Pancreas (tissue), 10 donors: ENCODE measurements at places on chromosomes 6 and 20.

GRCh38 chr6:13848522-13849150, 34.3 kb upstream of the MCUR1 start:
- H3K27me3 ChIP-seq, result no peaks in the 10 kb centered on the region
- H3K4me3 ChIP-seq, result no peak overlapping the region
- no peaks in the 10 kb centered on the region for H3K36me3 ChIP-seq
- H3K27ac ChIP-seq, result no peak overlapping the region
- H3K4me1 ChIP-seq, result no peaks in the 10 kb centered on the region

DNA sequence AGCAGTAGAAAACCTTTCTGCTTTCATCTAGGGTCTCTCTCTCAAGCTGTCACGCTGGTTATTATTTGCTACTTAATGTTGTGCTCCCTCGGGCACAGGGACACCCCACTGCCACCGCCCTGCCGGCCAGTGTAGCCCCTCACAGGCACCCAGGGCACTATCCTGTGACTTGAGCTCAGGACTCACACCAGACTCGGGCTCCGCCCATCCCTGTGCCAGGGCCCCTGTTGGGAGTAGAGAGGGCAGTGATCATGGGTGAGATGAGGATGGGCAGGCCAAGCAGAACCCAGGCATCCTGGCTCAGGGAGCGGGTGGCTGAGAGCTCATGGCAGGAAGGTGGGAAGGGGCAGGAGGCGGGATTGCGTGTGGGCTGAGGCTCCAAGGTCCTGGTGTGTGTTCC, 371.9 kb downstream of the ZFAND3 start:
- H3K4me1 ChIP-seq, result no peaks in the 10 kb centered on the region
- no peak overlapping the region for H3K4me3 ChIP-seq
- no peaks in the 10 kb centered on the region for H3K36me3 ChIP-seq
- no peaks in the 10 kb centered on the region for H3K27me3 ChIP-seq
- H3K27ac ChIP-seq, result no peak overlapping the region
- DNase-seq, result no peak

GRCh38 chr6:28974505-28974904, 30.6 kb downstream of the ZNF311 start:
- no peaks in the 10 kb centered on the region for H3K36me3 ChIP-seq
- no peak for DNase-seq
- H3K4me1 ChIP-seq, result no peaks in the 10 kb centered on the region
- H3K27me3 ChIP-seq, result no peaks in the 10 kb centered on the region
- no peak overlapping the region for H3K4me3 ChIP-seq
- no peak overlapping the region for H3K27ac ChIP-seq

DNA sequence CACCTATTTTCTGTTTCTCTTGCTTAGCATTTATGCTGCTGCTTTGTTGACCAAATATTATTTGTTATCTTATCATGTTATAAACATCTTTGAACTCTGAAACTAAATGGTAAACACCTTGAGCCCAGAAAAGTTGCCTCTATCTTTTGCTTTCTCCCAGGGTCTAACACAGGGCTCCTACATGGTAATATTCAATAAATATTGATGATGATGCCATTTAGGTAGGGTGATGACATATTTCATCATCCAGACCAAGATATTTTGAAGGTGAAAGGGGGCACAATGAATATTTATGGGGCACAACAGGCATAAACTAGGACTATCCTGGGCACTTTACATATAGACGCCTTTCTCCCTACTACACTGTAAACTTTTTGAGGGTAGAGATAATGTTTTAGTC, 11.6 kb upstream of the ENPP4 start:
- no peak overlapping the region for H3K27ac ChIP-seq
- H3K4me3 ChIP-seq, result no peak overlapping the region
- H3K4me1 ChIP-seq, result no peaks in the 10 kb centered on the region
- no peaks in the 10 kb centered on the region for H3K36me3 ChIP-seq

DNA sequence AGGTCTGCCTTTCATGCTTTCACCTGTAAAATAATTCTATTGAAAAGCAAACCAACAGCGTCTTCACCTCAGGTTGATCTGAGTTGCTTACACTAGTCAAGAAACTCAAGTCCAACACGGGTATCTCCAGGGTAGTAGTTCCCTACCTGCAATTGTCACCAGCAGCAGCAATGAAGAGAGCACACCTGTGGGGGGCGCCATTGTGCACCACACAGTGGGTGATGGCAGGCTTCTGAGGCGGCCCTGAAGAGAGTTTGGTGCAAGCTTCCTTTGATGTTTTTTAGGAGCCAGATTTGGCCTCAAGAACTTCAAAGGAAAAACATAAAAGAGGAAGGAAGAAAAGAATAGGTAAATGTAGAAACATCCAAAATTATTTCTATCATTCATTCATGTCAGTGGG, 45.1 kb downstream of the KIAA0319 start:
- H3K4me3 ChIP-seq, result no peak overlapping the region
- H3K27me3 ChIP-seq, result no peaks in the 10 kb centered on the region
- no peaks in the 10 kb centered on the region for H3K4me1 ChIP-seq
- no peaks in the 10 kb centered on the region for H3K36me3 ChIP-seq
- H3K27ac ChIP-seq, result no peak overlapping the region

DNA sequence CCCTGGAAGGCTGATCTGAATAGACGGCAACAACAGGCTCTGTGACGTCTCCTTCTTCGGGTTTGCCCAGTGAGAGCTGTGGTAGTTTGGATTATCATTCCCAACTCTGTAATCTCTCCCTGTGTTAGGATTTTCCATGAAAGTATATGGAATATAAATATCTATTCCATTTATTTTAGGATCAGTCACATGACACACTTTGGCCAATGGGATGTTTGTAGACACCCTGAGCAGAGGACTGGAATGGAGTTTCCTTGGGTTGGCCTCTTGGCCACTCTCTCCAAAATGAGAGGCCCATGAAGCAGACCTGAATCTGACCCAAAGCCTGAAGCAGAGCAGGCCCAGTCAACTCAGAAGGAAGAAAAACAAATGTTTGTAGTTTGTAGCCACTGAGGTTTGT, 37.2 kb upstream of the UBR2 start:
- DNase-seq, result no peak
- no peaks in the 10 kb centered on the region for H3K4me1 ChIP-seq
- no peaks in the 10 kb centered on the region for H3K36me3 ChIP-seq
- H3K4me3 ChIP-seq, result no peak overlapping the region

GRCh38 chr6:137709424-137710236, 157.4 kb upstream of the TNFAIP3 start:
- H3K36me3 ChIP-seq, result no peaks in the 10 kb centered on the region
- no peak for DNase-seq

DNA sequence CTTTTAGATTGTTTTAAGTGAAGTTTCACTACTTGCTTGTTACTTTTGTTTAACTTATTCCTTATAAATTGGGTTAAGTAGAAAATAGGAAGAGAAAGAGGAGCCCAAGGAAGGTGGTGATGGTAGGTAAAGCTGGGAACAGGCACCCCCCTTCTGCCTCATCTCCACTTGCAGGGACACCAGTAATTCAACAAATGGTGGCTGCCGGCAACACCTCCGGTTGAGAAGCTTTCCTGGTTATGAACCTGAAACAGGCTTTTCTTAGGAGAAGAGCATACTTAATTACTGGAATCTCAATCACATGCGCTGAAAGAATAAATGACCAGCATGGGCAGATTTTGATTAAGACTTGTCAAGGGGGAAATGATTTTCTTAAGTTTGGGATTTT, 158.9 kb upstream of the ZNF217 start:
- H3K27me3 ChIP-seq, result no peaks in the 10 kb centered on the region
- no peak for DNase-seq

- H3K36me3 ChIP-seq, result no peaks in the 10 kb centered on the region
- no peak overlapping the region for H3K4me3 ChIP-seq
- no peaks in the 10 kb centered on the region for H3K4me1 ChIP-seq
- no peak overlapping the region for H3K27ac ChIP-seq
Observed at GRCh38 chr6:90431576-90431975, 134.9 kb upstream of the BACH2 start.

- no peak overlapping the region for H3K27ac ChIP-seq
- no peaks in the 10 kb centered on the region for H3K4me1 ChIP-seq
- no peaks in the 10 kb centered on the region for H3K27me3 ChIP-seq
- no peak overlapping the region for H3K4me3 ChIP-seq
Observed at GRCh38 chr20:13333793-13334192, 112.7 kb downstream of the ISM1 start.

DNA sequence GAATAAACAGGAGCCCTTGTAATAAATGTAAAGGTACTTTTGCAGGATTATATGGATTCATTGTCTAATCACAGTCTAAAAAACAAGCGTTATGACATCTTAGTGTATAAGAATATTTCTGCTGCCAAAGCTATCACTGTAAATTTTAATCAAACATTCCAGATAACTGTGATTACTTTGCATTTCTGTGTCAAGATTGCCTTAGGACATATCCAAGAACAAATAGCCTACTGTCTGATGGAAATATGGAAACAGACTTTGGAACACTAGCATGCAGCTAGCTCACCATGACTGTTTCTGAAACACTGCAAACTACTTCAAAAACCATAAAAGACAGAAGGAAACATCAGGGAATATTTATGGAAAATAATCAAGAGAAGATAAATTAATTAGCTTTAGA, 248.7 kb upstream of the ASCC3 start:
- DNase-seq, result no peak
- H3K4me1 ChIP-seq, result no peaks in the 10 kb centered on the region
- H3K4me3 ChIP-seq, result no peak overlapping the region
- H3K27me3 ChIP-seq, result no peaks in the 10 kb centered on the region
- no peaks in the 10 kb centered on the region for H3K36me3 ChIP-seq

DNA sequence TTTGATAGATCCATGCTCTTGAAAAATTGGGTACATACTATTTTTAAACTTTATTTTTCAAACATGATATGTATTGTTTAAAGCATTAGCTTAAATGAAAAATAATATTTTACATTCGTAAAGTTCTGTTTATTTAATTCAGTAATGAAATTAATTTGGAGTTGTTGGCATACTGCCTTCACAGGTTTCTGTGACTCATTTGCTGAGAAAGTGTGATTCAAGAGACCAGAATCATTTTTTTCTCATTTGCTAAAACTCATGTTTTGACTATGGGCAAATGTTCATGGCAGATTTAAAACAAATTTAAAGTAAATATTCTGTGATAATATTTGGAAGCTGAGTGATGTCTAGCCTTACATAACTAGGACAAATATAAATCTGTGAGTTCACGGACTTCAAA, 230.4 kb downstream of the BCKDHB start:
- H3K4me1 ChIP-seq, result no peaks in the 10 kb centered on the region
- no peak for DNase-seq
- no peak overlapping the region for H3K27ac ChIP-seq
- H3K36me3 ChIP-seq, result no peaks in the 10 kb centered on the region

DNA sequence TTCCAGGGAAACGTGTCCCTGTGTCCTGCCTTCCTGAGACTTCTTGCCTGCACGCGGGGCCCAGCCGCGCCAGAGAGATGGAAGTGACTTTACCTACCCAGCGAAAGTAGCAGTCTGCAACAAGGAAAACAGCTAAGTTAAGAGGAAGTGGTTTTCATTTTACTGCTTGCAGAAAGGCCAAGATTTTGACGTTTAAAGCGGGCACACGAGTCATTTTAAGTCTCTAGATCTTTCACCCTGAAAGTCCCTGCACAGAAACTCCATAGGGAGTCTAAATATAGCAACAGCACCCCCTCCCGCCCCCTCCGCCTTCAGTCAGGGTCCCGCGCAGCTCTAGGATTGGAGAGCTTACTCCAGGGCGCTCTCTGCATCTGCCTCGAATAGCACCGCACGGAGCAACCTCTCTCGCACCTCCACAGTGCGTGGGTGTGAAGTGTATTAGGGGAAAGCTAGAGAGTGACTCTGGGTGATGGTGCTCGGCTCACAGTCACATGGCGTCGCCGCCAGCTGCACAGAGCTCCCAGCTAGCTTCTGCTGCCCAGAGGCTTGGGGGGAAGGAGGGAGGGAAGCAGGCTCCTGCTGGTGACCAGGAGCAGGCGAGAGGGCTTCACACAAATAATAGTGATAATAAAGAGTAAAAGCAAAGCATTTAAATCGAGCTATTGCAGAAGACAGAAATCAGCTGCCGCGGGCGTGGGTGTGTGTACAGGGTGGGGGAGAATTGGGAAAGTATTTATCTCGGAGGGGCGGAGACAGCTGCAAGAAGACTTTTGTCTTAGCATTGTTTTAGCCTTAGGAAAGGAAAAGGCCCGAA, 1.8 kb upstream of the KCNQ5 start:
- H3K27ac ChIP-seq, result no peak overlapping the region
- no peak overlapping the region for H3K4me3 ChIP-seq
- no peaks in the 10 kb centered on the region for H3K27me3 ChIP-seq
- H3K36me3 ChIP-seq, result no peaks in the 10 kb centered on the region

DNA sequence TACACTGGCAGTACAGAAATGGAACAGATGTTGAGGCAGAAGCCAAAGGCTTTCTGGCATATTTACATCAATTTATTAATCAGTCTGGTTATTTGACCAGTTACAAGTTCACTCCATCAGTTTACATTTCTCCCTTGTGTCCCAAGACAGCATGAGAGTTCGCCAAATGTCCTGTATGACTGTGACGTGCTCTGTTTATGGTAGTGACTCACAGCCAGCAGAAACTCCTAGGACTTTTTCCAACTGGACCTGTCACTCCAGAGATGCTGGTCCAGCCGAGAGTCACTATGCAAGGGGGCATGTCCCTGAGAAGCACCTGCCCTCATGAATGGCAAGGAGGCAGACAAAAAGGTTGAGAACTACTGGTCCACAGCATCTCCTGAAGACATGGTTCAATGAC, 160.0 kb downstream of the LRFN2 start:
- no peaks in the 10 kb centered on the region for H3K36me3 ChIP-seq
- no peak for DNase-seq
- H3K27ac ChIP-seq, result no peak overlapping the region
- no peaks in the 10 kb centered on the region for H3K4me1 ChIP-seq

- H3K4me1 ChIP-seq, result no peaks in the 10 kb centered on the region
- no peak for DNase-seq
- H3K27ac ChIP-seq, result no peak overlapping the region
- H3K27me3 ChIP-seq, result no peaks in the 10 kb centered on the region
Observed at GRCh38 chr6:29655658-29656057, 1.2 kb upstream of the MOG start.

- no peaks in the 10 kb centered on the region for H3K36me3 ChIP-seq
- no peak overlapping the region for H3K4me3 ChIP-seq
- H3K27me3 ChIP-seq, result no peaks in the 10 kb centered on the region
- H3K4me1 ChIP-seq, result peaks cover 14% of the 10 kb centered on the region
Observed at GRCh38 chr6:36642913-36643817, 35.3 kb upstream of the CDKN1A start.

DNA sequence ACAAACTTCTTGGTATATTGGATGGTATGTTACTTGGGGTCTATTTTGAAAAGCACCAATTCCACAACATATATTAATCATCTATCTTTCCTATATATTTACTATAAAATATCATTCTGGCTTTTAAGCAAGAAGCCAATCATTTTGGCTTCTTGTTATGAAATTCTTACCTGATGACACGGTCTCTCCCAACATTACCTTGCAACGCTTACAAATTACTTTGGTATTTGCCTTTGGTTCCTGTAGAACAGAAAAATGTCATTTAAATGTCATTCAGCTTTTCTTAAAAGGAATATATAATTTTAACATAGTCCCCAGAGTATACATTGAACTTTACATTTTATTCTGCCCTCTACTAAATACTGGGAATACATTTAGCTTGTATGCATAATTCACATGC, 27.4 kb downstream of the UBE3D start:
- no peak for DNase-seq
- no peak overlapping the region for H3K27ac ChIP-seq

- H3K27me3 ChIP-seq, result no peaks in the 10 kb centered on the region
- H3K27ac ChIP-seq, result no peak overlapping the region
- H3K4me1 ChIP-seq, result no peaks in the 10 kb centered on the region
- H3K36me3 ChIP-seq, result no peaks in the 10 kb centered on the region
- DNase-seq, result no peak
Observed at GRCh38 chr20:47796971-47797370, 11.7 kb upstream of the SULF2 start.
